GM23338 (cell line): ENCODE measurements at places on chromosomes 5 and 9. TPM values are rescaled to one million over a fixed set of nuclear protein-coding genes. Genes with fewer than 3 reads are reported as not detected.
A peak's percentile ranks its signal among the peaks of the same experiment; 100 is the strongest.

DNA sequence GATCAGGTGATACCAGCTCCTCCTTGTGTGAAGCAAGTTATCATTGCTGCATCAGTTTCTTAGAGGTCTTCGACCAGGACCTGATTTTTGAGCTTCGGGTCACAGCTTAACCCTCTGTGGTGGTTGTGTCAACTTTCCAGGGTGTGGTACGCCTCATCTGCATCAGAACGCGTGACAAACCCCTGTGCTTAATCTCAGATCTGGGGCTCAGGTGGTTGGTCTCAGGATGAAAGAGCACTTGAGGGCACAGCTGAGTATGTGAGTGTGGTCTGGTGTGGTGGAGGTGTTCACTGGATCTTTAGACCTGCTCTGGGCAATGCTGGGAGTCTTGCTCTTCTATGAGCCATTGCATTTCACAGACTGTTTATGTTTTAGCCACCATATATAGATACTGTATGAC is 64.1 kb downstream of the OSTF1 start:
- DNase-seq: no peak

Gene PCDHGB3
- polyA plus RNA-seq: 0.24 and 0.26 TPM in 2 replicates

GRCh38 chr9:6764523-6764922 is 6.8 kb downstream of the KDM4C start:
- no peak for DNase-seq

GRCh38 chr9:137764171-137764671 is 113.4 kb upstream of the CACNA1B start:
- no peak for DNase-seq

Gene SARDH
- polyA plus RNA-seq: 2.6 and 2.8 TPM in 2 replicates

Gene SMC5
- polyA plus RNA-seq: 14.8 and 27.9 TPM in 2 replicates

GRCh38 chr5:144276034-144276822 is 105.6 kb downstream of the KCTD16 start:
- DNase-seq: no peak

Gene MELK
- 32.3 and 37.2 TPM in 2 replicates for polyA plus RNA-seq

- no peak for DNase-seq
These were observed 66.9 kb upstream of the UBTD2 start for GRCh38 chr5:172350212-172351181.

- no peak for DNase-seq
These were observed 11.2 kb upstream of the CXXC5 start for GRCh38 chr5:139636975-139637408.

- DNase-seq: no peak
These were observed 18.0 kb upstream of the CDC23 start for GRCh38 chr5:138230981-138231589.

DNA sequence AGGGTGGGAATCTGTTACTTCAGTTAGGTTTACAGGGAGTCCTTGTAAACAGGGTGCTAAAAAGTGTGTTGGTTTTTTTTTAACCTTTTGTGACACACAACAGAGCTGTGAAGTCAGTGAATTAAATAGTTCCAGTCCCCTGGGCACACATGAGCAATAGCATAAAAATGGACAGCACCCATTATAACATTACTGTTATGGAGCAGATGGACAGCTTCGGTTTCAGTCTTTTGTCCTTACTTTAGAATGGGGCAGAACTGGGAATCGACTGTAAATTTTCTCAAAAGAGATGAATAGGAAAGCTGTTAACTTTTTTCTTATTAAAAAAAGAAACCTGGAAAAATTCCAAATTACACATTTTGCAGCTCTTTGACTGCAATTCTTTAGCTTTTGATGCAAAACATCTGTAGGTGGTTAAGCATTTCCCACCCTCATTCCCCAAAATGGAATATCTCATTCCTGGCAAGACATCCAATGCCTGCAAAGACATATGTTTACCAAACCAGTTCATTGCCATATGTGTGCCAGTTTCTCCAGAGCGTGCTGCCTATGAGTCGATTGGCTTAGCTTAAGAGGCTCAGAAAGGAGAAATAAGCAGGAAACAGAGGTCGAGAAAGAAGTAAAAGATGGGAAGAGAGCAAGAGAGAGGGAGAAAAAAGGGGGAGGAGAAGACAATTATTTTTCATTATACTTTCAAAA is 212.3 kb upstream of the TMEM161B start:
- no peak for DNase-seq

GRCh38 chr9:8268216-8268878 is 468.8 kb upstream of the DMAC1 start:
- no peak for DNase-seq

GRCh38 chr5:179732918-179733771 is 523 bp downstream of the MAML1 start:
- peak; percentile 58 for DNase-seq
